Hepatic stellate cell (primary cell): ENCODE measurements at places on chromosomes 12 and 14.

GRCh38 chr14:74573421-74574089 is 38.5 kb downstream of the LTBP2 start:
- no peak for DNase-seq

- DNase-seq, result no peak
Observed at GRCh38 chr12:121560392-121561008, 20.3 kb downstream of the KDM2B start.

GRCh38 chr12:93042684-93043083 is 113.6 kb upstream of the EEA1 start:
- no peak for DNase-seq

- DNase-seq, result no peak
Observed at GRCh38 chr14:53019406-53019805, 68.6 kb upstream of the FERMT2 start.

GRCh38 chr14:74834692-74835392 is 41.1 kb downstream of the PROX2 start:
- DNase-seq, result no peak

DNA sequence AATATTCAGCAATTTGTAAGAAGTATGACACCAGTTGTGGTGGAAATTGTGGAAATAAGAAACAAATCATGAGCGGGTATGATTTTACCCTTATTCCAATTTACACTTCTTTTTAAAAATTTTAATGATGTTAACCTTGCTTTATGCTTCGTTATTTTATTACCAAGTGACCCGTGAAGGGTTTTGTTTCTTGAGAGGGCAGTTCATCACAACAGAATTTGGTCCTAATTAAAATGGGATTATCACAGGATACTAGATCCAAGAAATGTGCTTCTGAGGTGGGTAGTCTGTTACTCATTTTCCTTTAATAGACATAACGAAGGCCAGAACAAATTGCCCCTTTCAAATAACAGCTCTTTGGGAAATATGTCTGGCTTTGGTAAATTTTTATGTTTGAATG is 25.5 kb upstream of the RASSF8 start:
- no peak for DNase-seq

GRCh38 chr14:76696361-76696760 is 64.9 kb upstream of the VASH1 start:
- DNase-seq, result no peak

GRCh38 chr12:6280053-6280469 is 30.4 kb upstream of the PLEKHG6 start:
- peak; percentile 97 for DNase-seq

GRCh38 chr14:54267172-54267571 is 129.6 kb upstream of the CDKN3 start:
- no peak for DNase-seq

GRCh38 chr12:22981711-22982110 is 356.7 kb downstream of the ETNK1 start:
- DNase-seq, result peak; percentile 6

DNA sequence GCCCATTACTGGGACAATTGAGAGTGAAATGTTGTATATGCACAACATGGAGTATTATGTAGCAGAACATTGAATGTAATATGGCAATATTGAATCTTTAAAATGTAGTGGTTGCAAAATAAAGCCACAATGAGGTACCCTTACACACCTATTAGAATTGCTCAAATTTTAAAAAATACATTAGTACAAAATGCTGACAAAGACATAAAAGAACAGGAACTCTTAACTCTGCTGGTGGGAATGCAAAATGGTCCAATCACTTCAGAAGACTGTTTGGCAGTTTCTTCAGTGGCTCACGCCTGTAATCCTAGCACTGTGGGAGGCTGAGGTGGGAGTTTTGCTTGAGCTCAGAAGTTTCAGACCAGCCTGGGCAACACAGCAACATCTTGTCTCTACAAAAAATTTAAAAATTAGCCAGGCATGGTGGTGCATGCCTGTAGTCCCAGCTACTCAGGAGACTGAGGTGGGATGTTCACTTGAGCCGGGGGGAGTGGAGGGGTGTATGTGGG is 6.8 kb upstream of the NAP1L1 start:
- no peak for DNase-seq

DNA sequence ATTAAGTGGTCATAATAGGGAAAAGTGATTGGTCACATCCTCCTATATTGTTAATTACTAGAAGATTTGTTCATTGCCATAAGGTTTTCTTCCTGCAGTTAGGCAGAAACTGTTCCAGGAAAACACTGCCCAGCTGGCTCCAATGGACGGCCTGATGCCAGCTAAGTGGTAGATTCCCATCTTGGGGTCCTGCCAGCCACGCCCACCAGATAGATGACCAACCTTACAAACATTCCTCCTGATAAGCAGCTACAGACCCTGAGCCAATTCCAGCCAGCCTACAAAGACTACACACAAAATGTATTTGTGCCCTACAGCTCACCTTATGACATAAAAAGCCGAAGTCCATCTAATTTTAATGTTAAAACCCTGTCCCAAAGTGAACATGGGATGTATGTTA is 685.9 kb upstream of the USP15 start:
- DNase-seq, result no peak

DNA sequence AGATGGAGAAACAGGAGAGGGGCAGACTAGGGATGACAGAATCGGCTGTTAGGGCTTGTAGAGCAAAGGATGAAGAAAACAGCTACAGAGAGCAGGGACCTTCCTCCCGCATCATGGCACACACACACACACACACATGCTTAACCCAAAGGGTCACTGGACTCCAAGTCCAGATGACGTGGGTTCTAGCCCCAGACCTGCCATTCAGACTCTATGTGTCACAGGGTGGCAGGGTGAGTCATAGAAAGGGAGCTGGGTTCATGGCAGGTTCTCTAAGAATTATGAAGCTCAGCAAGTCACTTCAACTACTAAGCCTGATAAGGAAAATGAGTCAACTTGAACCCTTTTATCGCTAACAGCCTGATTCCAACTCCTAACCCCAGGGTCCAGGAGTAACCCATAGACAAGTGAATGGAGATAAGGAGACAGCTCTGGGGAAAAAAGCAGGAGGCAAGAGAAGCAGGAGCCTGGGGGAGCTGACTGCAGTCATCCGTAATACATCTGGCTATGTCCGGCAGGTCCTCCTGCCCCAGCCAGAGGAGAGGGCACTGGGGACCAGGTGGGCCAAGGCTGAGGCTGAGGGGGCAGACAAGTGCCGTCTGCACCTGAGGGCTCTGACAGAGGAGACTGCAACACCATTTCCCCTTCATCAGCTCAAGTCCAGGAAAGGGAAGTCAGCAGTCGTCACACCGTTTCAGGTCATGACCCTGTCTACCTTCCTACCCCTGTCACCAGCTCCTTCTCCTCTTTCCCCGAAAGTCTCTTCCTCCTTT is 3.6 kb upstream of the TNFRSF1A start:
- peak; percentile 92 for DNase-seq

DNA sequence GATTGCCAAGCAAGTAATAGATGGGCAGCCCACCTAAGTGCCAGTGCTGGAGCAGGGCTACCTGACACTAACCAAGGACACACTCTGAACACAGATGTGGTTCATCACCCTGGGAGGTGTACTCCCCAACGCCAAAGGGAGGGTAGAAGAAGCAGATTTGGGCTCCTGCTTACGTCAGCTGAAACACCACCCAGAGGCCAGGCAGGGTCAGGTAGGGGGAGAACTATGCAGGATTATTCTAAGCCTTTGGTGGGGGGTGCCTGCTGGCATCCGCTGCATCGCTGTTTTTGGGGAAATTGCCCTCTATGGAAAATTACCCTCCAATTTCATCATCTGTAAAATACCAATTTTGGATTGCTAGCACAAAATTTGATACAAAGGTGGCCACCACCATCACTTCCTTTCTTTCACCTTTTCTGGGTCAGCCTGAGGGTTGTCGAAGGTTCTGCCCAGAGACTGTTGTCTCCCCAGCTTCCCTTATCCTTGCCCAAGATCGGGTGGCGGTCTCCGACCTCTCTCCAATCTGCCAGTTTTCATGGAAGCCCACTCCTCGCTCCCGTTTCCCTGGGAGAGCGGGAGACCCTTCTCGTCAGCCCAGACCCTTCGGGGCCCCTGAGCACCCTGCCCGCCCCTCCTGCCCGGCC is 535 bp downstream of the BIN2 start:
- DNase-seq, result no peak

DNA sequence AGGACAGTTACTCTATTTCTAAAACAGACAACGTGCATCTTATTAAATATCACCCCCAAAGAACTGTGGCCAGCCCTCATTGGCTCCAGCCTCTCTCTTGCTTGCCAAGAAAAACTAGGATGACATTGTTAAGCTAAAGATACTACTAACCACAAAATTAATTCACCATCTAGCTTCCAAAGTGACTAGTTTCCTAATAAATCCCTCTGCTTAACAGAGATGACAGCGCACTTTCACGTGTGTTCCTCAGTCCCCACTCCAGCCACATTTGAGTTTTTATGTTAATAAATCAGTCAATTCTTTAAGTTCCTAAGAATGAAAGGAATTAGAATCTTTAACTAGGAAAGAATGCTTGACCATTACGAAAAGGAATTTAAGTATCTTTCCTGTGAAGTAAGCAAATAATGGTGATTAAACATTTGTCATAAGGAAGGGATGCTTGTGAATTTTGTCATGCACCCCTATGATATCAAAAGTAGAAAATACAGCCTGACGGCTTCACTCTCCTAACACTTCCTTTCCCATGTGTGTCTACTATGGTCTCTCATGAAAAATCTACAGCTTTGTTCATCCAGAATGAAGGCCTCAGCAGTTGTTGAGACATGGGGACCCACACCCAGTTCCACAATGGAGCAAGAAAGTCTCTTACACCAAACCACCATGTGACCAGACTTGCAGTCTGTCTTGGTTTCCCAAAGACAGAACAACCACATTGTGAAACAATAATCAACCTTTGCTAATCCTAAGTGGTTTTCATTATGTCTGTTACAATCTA is 8.1 kb downstream of the CORO1C start:
- peak; percentile 54 for DNase-seq

GRCh38 chr12:3098436-3098835 is 21.3 kb downstream of the TSPAN9 start:
- DNase-seq, result no peak

DNA sequence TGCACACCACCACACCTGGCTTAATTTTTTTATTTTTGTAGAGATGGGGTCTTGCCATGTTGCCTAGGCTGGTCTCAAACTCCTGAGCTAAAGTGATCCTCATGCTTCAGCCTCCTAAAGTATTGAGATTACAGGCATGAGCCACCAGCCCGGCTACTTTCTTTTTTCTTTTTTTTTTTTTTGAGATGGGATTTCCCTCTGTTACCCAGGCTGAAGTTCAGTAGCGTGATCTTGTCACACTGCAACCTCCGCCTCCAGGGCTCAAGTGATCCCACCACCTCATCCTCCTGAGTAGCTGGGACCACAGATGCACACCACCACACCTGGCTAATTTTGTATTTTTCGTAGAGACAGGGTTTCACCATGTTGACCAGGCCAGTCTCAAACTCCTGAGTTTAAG is 51.1 kb downstream of the LIMA1 start:
- DNase-seq, result no peak

DNA sequence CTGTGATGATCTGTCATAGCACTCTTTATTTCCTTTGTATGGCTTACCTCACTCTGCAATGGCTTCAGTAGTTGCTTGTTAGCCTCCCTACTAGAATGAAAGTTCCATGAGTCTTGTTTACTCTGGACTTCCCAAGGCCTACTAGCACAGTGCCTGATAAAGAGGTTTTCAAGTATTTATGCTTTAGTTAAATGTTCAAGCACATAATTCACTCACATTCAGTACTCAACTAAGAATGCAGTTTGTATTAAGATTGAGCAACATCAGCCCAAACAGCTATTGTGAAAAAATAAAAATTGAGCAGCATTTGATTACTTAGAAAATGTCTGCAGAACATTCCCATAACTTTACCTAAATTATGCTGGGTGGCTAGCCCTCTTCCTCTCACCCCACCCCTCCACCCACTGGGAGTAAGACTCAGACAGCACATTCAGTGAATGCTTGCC is 158.9 kb upstream of the AMIGO2 start:
- DNase-seq, result no peak

- DNase-seq, result no peak
Observed at GRCh38 chr12:11891346-11891745, 179.4 kb upstream of the BCL2L14 start.

- no peak for DNase-seq
Observed at GRCh38 chr12:112168561-112168971, 43.2 kb downstream of the TRAFD1 start.

GRCh38 chr14:34888186-34888585 is 13.0 kb upstream of the BAZ1A start:
- DNase-seq, result no peak

DNA sequence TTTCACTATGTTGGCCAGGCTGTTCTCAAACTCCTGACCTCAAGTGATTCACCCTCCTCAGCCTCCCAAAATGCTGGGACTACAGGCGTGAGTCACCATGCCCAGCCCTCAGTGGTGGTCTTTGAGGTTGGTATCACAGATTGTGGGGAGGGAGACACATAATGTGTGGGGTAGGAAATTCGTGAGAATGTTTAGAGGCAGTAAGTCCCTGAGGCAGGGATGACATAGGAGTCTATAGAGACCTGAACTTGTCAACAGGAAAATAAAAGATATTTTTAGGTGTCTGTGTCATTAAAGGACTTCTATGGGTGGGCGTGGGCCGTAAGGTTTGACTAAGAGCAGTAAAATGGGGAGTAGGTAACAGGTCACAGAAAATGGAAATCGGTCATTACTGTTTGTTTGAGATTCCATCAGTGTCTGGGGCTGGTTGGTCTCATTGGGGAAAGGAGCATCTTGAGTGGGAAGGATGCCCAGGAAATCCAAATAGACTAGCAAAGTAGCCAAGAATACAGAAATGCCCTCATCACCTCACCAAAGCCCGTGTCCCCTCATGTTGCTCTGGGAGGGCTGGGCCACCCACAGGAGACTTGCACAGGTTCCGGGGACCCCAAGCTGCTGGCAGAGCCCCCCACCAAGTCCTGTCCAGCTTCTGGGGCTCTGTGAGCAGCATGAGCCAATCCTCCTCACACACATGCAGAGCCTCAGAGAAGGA is 63.6 kb upstream of the BCL2L14 start:
- DNase-seq, result no peak

- no peak for DNase-seq
Observed at GRCh38 chr14:98947911-98948595, 323.9 kb downstream of the BCL11B start.

- DNase-seq, result no peak
Observed at GRCh38 chr12:11795913-11796459, 146.5 kb downstream of the ETV6 start.

DNA sequence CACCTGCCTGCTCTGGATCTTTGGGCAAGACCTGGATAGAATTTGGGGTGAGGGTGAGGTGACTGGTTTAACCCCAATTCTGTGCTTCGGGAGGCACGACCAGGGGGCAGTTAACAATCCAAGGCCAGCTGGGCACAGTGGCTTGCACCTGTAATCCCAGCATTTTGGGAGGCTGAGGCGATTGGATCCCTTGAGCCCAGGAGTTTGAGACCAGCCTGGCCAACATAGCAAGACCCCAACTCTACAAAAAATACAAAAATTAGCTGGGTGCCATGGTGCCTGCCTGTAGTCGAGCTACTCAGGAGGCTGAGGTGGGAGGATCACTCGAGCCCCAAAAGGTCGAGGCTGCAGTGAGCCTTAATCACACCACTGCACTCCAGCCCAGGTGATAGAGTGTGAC is 38.2 kb downstream of the HRK start:
- no peak for DNase-seq
